ENCODE measurements at places on chromosomes 12 and 14.

GRCh38 chr14:90381999-90382451 lies 14.8 kb upstream of the CALM1 start:
- no peak for DNase-seq

- DNase-seq, result no peak
These were observed 25.7 kb downstream of the TUNAR start for GRCh38 chr14:95902273-95902826.

GRCh38 chr12:12538535-12538934 lies 24.1 kb downstream of the DUSP16 start:
- DNase-seq, result no peak

- no peak for DNase-seq
These were observed 24.9 kb upstream of the C12orf76 start for GRCh38 chr12:110073049-110073831.

DNA sequence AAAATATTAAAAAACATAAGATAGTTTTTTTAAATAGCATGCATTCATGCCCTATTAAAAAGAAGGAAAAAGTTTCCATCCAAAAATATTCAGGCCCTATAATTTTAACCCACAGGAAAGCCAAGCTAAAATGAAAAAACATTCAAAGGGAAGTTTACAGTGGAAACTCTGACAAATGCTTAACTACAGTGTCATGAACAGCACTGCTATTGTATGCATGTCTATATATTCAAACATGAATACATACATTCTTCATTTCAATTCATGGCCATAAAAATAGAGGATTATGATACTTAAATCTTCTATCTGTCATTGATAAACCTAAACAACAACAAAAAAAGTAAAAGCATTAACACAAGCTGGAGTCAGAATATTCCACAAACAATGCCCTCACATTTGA lies 67.4 kb downstream of the PPP2R5E start:
- no peak for DNase-seq

DNA sequence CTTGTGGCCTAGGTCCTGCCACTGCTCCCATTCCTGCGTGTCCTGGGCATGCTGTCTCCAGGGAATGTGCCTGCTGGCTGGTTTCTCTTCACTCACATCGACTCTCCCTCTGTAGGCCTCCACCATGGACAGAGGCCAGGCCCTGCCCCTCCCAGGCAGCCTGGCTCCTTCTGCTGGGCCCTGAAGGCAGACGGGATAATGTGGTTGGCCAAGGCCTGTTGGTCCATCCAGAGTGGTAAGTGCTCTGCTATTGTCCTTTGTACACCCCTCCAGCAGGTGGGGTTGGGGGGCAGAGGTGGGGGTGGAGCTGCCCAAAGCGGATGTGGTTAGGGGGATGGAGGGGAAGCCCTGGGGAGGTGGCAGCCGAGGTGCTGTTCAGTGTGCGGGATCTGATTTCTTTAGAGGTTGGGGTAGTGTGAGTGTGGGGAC lies 9.5 kb upstream of the NR4A1 start:
- no peak for DNase-seq

GRCh38 chr14:83096092-83096491 lies 1562.4 kb upstream of the SEL1L start:
- DNase-seq, result no peak

DNA sequence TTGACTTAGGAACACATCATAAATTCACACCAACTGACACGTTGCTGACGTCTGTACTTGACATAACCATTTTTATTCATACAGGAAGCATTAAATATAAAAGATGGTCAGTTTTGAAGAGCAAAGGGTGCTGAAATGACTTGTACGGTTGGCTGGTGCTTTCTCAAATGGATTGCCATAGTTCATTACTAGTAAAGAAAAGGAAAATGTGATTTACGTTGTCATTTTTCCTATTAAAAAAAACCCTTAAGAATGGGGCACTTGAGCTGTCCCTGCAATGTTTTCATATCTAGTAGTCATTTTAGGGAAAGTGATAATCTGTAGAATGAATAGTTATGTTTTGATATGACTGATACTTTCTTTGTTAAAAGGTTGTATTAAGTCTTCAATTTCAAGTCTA lies 22.5 kb upstream of the MANSC4 start:
- DNase-seq, result no peak

- no peak for DNase-seq
These were observed 4.7 kb downstream of the EIF4B start for GRCh38 chr12:53010955-53011354.

- DNase-seq, result no peak
These were observed 313.4 kb downstream of the AEBP2 start for GRCh38 chr12:19752712-19753111.

DNA sequence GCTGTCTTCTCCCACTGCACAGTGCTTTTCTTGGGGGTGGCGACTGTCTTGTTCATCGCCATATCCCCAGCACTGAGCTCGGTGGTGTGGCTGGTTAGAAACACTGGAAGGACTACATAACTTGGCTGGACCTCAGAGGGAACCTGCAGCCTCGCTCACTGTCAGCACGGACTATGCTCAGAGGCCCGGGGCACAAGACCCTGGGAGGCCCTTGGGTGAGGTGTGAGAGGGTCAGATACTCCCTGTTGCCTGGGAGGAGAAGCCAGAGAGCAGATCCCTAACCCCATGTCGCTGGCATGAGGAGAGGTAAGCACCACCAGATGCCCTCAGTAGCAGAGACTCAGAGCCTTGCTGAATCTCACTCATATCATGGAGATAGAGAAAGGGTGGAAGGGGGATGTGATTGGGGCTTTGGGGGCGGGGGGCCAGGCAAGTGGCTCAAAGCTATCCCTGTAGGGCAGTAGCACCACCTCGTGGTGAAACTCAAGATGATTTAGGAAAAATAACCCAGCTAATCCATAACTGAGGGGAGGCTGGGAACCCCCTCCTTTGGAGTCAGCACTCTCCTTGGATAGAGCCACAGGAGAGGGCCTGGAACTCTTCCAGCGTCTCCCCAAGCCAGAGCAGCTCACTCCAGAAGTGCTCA lies 18.7 kb upstream of the HDAC7 start:
- peak; percentile 30 for DNase-seq

DNA sequence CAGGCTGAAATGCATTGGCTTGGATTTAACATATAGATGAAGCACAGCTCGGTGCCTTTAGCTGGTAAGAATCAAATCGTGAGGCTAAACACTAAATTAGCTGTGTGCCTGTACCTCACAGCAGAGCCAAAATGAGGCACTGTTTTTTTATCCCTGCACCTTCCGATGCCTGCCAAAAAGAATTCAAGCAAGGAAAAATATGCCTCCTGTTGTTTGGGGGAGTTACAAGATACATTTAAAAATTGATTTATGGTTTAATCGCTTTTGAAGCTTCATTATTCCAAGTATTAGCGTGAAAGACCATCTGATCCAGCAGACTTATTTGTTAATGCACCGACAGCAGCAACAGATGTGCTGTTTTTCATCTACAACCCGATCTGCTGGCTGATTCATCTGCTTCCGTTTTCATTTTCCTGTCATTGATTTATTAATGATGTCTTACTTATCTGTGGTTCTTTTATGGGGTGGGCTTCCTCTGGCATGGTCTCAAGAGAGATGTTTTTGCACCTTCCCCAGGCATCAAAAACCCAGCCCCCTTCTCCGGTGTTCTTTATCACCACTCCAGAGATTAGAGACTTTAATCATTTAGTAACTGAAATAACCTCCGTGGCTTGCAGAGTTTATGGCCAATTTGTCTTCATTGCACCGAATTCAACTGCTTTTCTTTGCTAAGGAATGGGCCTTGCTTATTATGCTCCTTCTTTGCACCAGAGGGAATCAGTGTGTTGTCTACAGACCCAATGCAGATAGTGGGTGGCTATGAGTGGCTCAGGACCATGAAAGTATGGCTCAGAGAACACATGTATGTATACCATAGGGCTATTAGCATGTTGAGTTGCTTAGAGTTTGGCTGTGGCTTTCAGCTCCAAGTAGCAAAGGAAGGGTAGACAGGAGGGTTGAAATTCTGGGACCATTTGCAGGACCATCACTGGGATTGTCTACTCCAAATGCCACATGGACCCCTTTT lies 166.8 kb upstream of the TMEM260 start:
- DNase-seq, result no peak

GRCh38 chr12:22494319-22494718 lies 50.0 kb downstream of the C2CD5 start:
- no peak for DNase-seq

- DNase-seq, result no peak
These were observed 41.1 kb downstream of the GPR19 start for GRCh38 chr12:12654691-12655460.

- DNase-seq, result no peak
These were observed 53.4 kb downstream of the TRAFD1 start for GRCh38 chr12:112178796-112179195.

GRCh38 chr14:89123215-89123614 lies 293.8 kb downstream of the FOXN3 start:
- DNase-seq, result no peak

GRCh38 chr14:100902295-100903133 lies 1.0 kb downstream of the RTL1 start:
- DNase-seq, result no peak

DNA sequence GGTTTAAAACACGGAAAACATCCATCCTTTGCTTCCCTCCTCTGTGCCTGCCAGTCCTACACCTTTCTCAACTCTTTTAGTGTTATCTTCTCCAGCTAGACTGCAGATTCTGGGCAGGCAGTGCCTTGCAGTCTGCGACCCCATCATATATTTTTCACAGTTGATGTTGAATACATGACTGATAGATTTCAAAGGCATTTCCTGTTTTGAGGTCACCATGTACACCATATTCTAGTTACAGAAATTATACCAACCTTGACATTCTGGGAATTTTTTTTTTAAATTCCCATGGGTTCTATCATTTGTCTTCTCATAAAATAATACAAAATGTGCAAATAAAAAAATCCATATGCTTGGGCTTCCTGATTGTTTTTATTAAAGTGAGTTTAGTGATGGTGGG lies 16.6 kb downstream of the SOCS2 start:
- no peak for DNase-seq

- no peak for DNase-seq
These were observed 158.6 kb upstream of the C14orf180 start for GRCh38 chr14:104420990-104421389.

DNA sequence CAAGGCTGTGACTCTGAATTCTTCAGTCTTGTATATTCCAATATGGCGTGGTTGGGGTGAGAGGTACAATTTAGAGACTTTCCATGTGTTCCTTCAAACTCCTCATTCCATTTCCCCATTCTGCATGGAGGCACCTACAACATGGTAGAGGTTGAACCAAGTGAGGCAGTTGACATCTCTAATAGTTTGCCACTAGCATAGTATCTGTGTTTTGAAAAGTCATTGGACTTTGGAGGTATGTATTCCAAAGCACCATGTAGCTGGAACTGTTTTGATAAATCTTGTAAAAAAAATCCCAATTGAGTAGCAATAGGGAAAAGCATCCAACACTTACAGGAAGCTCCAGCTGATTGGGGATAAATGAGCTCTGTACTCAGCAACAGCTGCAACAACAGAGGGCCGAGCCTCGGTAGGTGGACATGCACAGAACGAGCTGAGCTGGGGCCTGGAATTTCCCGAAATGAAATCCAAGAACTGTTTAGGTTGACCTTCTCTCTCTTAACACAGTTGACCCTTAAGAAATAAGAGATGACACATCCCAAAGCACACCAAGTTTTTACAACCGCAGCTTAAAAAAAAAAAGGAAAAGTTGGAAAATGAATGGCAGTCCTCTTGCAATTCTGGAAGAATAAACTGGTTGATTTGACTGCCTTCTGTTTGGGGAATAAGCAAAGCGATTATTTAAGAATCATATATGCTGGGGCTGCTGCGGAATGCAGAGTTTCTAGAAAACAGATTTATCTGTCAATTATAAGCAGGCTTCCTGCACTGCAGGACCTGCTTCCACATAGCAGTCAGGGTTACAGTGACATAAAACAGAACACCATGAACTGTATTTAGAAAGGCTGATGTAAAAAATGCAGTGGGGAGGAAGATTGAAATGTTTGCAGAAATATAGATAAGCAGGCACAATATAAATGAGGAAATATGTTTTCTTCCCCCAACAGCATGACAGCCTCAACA lies 194.6 kb upstream of the KRR1 start:
- peak; percentile 99 for DNase-seq

DNA sequence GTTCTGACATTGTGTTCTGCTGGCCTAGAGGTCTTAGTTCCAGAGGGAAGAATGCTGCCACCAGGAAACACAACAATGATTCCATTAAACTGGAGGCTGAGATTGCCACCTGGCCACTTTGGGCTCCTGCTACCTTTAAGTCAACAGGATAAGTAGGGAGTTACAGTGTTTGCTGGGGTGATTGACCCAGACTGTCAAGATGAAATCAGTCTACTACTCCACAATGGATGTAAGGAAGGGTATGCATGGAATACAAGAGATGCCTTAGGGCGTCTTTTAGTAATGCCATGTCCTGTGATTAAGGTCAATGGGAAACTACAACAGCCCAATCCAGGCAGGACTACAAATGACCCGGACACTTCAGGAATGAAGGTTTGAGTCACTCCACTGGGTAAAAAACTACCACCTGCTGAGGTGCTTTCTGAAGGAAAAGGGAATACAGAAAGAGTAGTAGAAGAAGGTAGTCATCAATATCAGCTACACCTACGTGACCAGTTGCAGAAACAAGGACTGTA lies 852.6 kb downstream of the LRFN5 start:
- no peak for DNase-seq

GRCh38 chr12:109301643-109302168 lies 7.4 kb downstream of the FOXN4 start:
- no peak for DNase-seq

GRCh38 chr12:10936506-10936905 lies 2.6 kb downstream of the TAS2R14 start:
- DNase-seq, result no peak

GRCh38 chr12:108564724-108565123 lies 2.3 kb downstream of the ISCU start:
- no peak for DNase-seq

- DNase-seq, result no peak
These were observed 2.7 kb downstream of the RAP1B start for GRCh38 chr12:68613209-68613904.

DNA sequence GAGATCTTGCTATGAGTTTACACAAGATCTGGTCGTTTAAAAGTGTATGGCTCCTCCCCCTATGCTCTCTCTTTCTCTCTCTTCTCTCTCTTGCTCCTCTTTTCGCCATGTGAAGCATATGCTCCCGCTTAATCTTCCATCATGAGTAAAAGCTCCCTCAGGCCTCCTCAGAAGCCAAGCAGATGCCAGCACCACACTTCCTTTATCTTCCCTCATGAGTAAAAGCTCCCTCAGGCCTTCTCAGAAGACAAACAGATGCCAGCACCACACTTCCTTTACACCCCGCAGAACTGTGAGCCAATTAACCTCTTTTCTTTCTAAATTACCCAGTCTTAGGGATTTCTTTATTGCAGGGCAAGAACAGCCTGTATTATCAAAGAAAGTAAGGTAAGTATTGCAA lies 152.4 kb downstream of the SEC23A start:
- DNase-seq, result no peak

GRCh38 chr14:82094829-82095345 lies 561.2 kb upstream of the SEL1L start:
- DNase-seq, result no peak

GRCh38 chr14:74975059-74975810 lies 19.8 kb upstream of the PGF start:
- no peak for DNase-seq

GRCh38 chr12:12004524-12004923 lies 66.2 kb upstream of the BCL2L14 start:
- no peak for DNase-seq

GRCh38 chr12:41942354-41942753 lies 202.3 kb downstream of the GXYLT1 start:
- no peak for DNase-seq

- DNase-seq, result no peak
These were observed 48.4 kb downstream of the ANAPC7 start for GRCh38 chr12:110355073-110355472.

Data from HCEC 1CT (cell line).